ENCODE measurements at places on chromosomes 7 and 10. TPM values are rescaled to one million over a fixed set of nuclear protein-coding genes. Genes with fewer than 3 reads are reported as not detected.

Gene DGKB
- 0.24 TPM for total RNA-seq

Gene SLC39A12
- not detected for total RNA-seq

Gene FZD8
- 30.9 TPM for total RNA-seq

Gene FZD1
- total RNA-seq: 6.8 TPM

Gene GDF2
- not detected for total RNA-seq

Gene SVOPL
- 0.34 TPM for total RNA-seq

Gene UCMA
- total RNA-seq: not detected

DNA sequence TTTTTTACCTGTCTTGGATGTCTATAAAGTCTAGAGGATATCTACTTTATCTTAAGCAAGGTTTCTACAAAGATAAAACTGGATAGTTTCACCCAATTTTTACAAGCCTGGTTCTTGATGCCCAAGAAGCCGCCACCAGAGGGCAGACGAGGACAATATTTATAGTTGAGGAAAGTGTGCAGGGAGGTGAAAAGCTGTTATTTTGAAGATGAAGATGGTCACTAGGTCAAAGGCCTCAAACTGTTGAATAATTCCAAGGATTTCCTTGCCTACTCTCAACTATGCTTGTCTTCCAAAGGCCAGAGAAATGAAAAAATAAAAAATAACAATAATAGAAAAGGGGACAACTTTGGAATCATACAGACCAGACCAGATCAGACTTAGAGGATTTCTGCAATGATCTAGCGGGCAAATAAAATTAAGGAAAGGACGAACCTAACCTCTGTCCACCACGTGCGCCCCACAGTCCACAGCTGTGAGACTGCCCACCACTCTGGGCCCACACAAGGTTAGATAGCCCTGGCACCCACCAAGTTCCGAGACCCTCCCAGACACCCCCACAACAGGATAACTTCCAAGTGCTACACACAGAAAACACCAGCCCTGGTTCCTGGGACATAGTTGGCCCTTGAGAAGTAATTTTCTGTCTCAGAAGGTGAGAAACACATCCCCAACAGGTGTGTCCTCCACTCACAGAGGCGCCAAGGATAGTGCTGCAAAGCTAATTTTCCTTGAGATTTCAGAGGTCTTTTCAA is 2.8 kb downstream of the PKD1L1 start:
- H3K4me3 ChIP-seq: no peak overlapping the region
- no peak for DNase-seq
- no peaks in the 10 kb centered on the region for H3K36me3 ChIP-seq
- no peaks in the 10 kb centered on the region for H3K27me3 ChIP-seq
- no peak overlapping the region for H3K27ac ChIP-seq

GRCh38 chr10:73920089-73920488 is 9.2 kb downstream of the PLAU start:
- peaks cover 15% of the 10 kb centered on the region for H3K36me3 ChIP-seq
- no peak overlapping the region for H3K27ac ChIP-seq
- no peaks in the 10 kb centered on the region for H3K27me3 ChIP-seq
- H3K4me3 ChIP-seq: no peak overlapping the region
- peaks cover 4% of the 10 kb centered on the region for H3K4me1 ChIP-seq

DNA sequence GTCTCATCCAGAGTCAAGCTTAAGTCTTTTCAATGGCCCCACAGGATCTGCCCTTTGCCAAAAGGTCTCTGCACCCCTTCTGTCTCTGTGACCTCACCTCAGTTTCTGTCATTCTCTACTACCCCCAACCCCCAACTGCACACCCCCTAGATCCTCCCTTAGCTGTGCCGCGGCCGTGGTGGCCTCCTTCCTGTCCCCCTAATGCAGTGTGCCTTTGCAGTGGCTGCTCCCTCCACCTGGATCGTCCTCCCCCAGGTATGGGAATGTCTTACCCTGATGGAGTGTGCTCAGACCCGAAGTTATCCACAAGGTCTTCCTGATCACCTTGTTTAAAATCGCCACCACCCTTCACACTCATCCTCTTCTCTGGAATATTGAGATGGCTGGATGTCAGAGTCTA is 9.6 kb downstream of the FGF8 start:
- no peak overlapping the region for H3K4me3 ChIP-seq
- H3K27me3 ChIP-seq: peaks cover 19% of the 10 kb centered on the region
- no peaks in the 10 kb centered on the region for H3K4me1 ChIP-seq
- no peak for DNase-seq
- no peak overlapping the region for H3K27ac ChIP-seq

- H3K4me1 ChIP-seq: peaks cover 21% of the 10 kb centered on the region
- peak; percentile 89 for DNase-seq
- H3K4me3 ChIP-seq: no peak overlapping the region
These were observed 7.0 kb downstream of the PKD1L1 start for GRCh38 chr7:47941136-47941844.

GRCh38 chr10:12822126-12822892 is 179.2 kb downstream of the CCDC3 start:
- H3K27ac ChIP-seq: no peak overlapping the region
- H3K4me3 ChIP-seq: no peak overlapping the region
- no peaks in the 10 kb centered on the region for H3K4me1 ChIP-seq
- no peaks in the 10 kb centered on the region for H3K27me3 ChIP-seq
- no peak for DNase-seq
- no peaks in the 10 kb centered on the region for H3K36me3 ChIP-seq

Data from astrocyte (in vitro differentiated cells and primary cell).